ENCODE measurements at places on chromosomes 1 and 21.
A peak's percentile ranks its signal among the peaks of the same experiment; 100 is the strongest.

DNA sequence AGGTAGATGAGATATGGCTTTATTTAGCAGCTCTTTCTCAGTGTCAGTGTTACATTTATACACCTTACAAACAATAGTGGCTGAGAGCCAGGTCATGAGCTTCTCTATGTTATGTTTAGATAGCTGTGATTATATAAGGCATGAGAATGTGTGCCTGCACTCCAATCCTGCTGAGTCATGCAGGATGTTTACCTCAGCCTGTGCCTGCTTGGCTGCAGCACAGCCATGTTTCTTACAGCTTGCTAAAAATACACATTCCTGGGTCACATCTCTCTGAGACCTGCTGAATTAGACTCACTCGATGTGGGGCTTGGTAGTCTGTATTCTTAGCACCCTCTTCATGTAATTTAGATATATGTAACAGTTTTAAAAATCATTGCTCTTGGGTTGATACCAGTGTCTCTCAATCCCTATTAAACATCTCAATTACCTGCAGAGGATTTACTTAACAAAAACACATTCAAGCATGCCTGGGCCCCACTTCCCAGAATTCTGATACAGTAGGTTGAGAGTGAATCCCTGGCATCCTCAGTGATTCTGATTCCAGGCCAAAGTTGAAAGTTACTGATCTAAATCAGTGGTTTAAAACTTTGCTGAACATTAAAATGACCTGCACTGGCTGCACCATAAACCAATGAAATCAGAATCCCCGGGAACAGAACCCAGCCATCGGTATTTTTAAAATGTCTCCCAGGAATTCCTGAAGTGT lies 107.5 kb downstream of the GDAP2 start:
- DNase-seq: no peak

DNA sequence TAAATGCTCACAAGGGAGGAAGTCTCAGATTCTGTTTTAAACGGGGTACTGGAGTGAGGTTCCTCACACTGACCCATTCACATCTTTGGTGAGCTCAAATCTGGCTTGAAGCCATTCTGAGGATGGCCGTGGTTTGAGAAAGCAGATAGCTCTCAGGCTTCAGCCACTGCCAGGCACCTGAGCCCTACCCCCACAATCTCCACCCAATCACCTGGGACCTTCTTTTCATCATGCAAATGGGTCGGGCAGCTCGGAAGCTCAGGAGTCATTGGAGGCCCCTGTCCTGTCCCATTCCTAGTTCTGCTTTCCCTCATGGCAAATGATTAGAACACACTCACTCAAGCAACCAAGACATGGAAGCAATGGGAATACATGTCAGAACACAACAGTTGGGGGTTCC lies 141.4 kb upstream of the ETS2 start:
- DNase-seq: no peak

DNA sequence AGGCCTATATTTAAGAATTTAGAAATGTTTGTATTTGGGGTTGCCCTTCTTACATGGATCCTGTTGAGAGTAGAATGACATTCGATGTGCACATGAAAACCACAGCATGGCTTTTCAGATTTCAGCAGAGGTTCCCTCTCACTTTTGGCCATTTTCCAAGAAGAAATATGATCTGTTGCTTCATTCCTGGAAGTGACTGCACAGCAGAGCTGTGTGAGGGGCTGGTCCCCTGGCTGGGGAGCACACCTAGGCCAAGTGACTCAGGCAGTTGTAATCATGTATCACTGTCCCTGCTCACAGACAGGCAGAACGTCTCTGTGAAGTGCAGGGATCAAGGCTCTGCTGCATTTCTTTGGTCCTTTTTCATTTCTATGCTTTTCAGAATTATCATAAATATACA lies 32.3 kb downstream of the AGT start:
- DNase-seq: peak; percentile 17

DNA sequence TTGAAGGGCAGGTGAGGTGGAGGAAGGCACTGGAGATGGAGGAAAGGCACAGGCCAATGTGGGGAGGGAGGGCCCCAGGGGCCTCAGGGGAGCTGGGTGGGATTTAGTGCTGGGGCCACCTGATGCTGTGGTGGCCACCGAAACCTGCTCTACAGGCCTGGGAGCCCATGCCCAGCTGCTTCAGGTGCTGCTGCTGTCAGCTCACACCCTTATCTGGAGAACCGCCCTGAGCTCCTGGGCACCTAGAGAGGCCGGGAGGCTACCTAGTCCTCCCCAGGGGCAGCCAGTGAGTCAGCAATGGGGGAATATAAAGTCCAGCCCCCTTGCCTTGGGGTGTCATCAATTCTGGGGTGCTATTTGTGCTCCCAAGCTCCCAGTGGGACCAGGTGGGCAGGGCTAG lies 12.2 kb downstream of the FAM131C start:
- DNase-seq: no peak

DNA sequence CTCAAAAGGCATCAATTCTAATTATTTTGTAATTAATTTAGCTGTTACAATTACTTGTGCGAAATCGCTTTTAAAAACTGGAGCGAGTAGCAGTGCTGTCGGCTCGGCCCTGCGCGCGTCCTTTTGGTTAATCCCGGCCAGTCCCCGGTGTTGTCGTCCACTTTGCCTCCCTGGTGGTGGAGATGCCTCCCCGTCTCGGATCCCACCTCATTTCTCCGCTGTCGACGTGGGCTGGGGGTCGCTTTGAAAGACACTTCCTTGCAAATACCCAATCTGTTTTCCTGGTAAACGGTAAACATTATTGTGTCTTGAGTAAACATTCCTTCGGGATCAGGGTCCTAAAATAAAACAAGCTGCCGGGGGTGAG lies 3.7 kb downstream of the FOXD3 start:
- no peak for DNase-seq

DNA sequence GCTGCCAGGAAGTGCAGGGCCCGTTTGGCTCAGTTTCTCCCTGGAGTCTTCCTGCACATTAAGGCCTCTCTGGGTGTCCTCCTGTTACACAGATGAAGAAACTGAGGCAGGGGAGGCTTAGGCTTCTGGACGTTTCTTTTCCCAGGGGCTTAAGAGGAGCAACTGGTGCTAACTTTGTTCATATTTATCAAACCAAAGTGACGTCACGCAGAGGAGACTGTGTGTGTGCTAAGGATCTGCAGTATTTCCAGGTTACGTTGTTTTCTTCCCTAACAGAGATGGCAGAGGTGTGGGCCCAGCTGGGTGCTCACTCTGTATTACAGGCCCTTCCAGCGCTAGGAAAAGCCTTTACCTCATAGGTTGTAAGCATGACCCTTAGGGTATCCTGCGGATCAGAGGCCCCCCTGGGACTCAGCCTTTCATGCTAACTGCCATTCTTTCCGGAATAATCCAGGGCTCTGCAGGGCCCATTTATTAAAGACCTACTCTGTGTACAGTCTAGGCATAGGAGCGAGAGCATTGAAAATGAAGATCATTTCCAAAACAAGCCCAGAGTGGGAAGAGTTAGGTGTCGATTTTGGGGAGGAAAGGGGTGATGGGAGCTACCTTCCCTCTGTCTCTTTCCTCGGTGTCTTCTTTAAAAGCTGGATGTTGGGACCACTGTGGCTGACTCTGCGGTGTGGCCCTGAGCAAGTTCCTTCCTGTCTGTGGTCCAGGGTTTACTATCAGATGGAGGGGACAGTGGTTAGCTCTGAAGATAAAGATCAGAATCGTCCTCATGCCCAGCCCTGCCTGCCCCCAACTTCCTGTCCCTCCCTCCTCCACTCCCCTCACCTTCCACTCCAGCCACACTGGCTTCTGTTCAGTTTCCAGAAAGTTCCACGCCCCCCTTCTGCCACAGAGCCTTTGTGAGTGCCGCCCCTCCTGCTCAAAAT lies 4.6 kb downstream of the AGTRAP start:
- no peak for DNase-seq

GRCh38 chr1:160211046-160211790 lies 6.0 kb downstream of the PEA15 start:
- no peak for DNase-seq

- DNase-seq: no peak
Observed at GRCh38 chr1:167713330-167714081, 8.3 kb upstream of the MPZL1 start.

- DNase-seq: no peak
Observed at GRCh38 chr1:8134546-8135235, 108.6 kb upstream of the ERRFI1 start.

- no peak for DNase-seq
Observed at GRCh38 chr1:201401700-201402099, 2.6 kb upstream of the LAD1 start.

GRCh38 chr1:181676269-181676668 lies 193.0 kb downstream of the CACNA1E start:
- DNase-seq: peak; percentile 23

- DNase-seq: no peak
Observed at GRCh38 chr1:203592730-203593129, 33.9 kb upstream of the ATP2B4 start.

GRCh38 chr1:175400766-175401165 lies 208.2 kb upstream of the KIAA0040 start:
- DNase-seq: no peak

- no peak for DNase-seq
Observed at GRCh38 chr1:217164403-217164802, 441.2 kb upstream of the ESRRG start.

GRCh38 chr1:210342986-210343780 lies 14.5 kb downstream of the HHAT start:
- DNase-seq: no peak

DNA sequence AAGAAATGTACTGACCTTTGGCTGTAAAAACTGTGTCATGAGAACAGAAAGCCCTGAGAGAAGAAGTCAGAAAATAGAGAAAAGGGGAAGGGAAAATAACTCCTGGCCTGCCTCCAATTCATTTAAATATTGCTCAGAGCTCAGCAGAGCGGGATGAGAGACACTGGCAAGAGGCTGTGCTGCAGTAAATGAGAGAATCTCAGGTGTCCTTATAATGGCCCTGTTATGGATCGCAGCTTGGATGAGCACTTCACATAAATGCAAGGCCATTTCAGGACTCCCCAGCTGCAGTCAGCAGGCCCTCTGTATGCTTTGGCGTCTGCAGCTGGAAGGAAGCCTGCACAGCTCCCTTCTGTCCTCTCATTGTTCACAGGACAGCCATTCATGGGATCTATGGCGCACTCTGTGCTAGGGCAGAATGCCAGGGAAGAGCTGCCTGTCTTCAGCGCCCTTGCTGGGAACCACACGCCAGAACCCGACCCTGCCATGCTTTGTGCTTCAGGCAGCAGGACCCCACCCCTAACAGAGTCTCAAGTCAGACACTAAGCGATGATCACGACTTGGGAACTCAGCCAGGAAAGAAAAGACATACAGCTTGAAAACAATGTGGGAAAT lies 20.7 kb upstream of the ABCB10 start:
- DNase-seq: peak; percentile 39

Measured in NCI-H774 (cell line).